ENCODE measurements at places on chromosomes 12 and 14. TPM values are rescaled to one million over a fixed set of nuclear protein-coding genes. Genes with fewer than 3 reads are reported as not detected.

Gene ASIC1
- total RNA-seq = 0.17 TPM

DNA sequence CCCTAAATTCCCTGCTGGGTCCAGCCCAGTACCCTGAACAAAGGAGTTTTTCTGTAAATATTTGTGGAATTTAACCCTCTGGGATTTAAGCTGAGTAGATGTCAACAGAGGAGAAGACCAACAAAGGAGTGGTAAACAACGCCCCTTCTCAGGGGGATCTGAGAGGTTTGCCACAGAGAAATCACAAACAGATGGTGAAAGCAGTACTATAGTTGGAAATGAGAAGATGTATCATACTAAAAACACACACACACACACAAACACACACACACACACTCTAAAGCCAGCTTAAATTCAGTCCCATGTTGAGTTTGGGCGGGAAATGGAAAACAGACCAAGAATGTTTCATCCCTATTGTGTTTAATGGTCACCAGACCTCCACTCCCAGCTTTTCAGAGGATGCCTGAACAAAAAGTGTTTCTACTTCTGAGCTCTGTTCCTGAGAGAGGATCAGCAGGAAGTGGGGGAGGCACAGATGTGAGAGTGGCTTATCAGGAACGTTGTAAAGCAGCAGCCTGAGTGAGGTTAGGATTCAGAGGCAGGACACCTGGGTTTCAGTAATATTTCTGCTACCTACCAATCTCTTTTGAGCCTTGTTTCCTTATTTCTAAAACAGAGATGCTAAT, 3.2 kb downstream of the BIN2 start:
- no peak for DNase-seq

DNA sequence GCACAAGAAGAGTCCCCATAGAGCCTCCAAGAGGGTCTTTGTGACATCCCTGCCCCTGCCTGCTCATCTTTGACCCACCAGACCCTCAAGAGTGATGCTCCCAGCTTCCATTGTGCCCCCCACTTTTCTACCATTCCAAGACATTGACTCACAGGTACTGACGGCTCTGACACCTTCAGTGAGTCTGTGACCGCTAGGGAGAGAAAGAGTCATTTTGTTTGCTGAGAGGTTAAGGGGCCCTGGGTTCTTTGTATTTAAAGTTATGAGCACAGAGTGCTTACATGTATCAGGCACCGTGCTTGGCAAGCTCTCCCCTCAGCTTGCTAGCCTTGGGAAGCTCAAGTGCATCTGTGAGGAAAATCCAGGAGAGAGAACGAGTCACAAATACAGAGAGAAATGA, 7.1 kb upstream of the KRT82 start:
- DNase-seq = no peak

GRCh38 chr14:92464156-92464555, 49.4 kb upstream of the RIN3 start:
- no peak for DNase-seq

- DNase-seq = no peak
These were observed 2.4 kb upstream of the ERC1 start for GRCh38 chr12:988646-989045.

Measured in T-helper 17 cell (primary cell).